ENCODE measurements at places on chromosomes 11 and 22.

DNA sequence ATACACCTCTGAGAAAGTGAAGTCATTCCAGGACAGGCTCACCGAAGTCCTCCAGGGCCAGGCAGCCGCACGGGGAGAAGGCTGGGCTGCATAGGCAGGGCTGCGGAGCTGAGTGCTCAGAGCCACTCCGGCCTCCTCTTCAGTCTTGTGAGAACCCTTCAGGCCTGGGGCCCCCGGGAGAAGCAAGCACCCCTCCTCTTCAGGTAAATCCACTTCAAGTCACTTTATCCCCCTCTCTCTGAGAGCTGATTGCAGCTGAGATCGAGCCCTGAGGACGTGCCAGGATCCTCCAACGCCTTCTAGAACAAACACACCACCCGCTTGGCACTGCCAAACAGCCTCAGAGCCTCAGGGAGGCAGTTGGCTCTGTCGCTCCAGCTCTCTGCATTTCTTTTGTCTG is 1526.3 kb downstream of the BRD1 start:
- DNase-seq = no peak

DNA sequence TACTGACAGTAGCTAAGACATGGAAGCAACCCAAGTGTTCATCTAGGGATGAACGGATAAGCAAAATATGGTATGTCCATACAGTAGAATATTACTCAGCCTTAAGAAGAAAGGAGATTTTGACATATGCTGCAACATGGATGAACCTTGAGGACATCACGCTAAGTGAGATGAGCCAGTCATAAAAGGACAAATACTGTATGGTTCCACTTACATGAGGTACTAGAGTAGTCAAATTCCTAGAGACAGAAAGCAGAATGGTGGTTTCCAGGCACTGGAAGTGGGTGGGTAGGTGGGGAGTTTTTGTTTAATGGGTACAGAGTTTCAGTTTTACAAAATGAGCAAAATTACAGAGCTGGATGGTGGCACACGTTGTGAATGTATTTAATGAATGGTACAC is 18.1 kb downstream of the CHST1 start:
- DNase-seq = no peak

DNA sequence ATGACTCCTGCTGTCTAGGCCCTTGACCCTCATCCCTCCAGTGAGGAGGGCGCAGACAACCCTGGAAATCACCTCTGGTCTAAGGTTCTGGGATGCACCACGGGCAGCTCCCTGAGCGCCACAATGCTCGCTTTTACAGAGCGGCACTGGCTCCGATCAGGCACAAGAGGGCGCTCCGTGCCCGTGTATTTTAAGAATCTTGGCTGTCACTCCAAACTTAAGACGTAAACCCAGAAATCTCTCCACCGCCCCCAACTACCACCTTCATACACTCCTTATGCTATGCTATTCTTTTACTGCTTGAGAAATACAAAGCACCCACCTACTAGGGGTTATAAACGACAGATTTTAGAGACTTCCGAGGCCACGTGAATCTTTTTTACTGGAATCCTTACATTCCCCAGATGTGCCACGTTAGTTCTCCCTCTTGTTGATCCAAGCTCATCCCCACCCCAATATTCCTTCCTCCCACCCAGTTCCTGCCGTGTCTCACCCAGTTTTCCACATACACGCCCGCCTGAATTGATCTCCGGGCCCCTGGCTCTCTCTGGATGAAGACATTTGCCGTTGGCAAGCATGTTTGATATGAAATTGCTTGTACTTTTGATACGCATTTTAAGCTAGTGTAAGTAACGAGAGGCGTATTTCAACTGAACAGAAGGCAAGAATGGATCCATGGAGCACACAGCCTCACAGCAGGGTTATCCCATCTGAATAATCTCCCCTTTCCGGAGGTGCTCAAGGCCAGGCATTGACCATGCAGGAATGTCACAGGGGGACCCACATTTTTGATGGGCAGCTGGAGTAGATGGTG is 453.5 kb downstream of the OPCML start:
- no peak for DNase-seq

DNA sequence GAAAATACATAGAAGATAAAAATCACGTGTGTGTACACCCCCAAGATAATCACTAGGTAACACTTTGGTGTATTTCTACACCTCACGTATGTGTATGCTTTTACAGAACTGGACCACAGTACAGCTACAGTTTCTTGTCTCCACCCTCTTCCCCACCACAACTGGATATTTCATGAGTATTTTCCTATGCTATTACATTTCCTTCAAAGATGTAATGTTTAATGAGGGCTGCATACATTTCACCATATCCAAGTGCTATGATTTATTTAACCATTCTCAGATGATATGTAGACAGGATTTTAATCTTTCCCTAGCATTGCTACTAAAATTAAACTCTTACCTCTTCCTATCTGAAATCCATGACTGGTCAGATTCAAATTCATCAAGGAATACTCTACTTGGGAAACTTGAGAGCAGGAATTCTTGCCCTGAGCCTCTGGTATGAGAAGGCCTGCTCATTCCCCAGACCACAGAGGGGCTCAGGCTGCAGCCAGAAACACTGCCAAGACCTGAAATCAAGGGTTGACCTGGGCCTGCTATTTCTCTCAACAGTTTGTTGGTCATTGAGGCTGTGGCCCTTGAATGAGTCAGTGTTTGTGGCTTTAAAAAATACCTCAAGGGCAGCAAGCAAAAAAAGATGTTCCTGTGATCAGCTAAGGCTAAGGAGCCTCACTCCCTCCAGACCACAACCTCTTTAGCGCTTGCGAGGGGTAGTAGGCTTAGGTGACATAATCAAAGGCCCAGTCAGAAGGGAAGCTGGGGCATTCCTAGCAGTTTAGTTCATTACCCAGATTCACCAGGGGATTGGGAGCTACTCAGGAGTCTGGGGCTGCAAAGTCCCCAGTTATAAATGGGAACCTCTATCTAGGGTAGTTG is 55.5 kb downstream of the ABTB2 start:
- DNase-seq = no peak

DNA sequence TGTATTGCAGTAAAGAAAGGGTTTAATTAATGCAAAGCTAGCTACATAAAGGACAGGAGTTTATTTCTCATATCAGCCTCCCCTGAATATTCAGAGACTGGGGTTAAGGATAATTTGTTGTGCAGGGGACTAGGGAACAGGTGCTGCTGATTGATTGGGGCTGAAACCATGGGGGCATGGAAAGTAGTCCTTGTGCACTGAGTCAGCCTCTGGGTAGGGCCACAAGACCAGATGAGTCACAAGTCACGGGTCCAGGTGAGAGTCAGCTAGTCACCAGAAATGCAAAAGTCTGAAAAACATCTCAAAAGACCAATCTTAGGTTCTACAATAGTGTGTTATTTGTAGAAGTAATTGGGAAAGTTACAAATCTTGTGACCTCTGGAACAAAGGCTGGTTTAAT is 32.9 kb upstream of the SYT13 start:
- DNase-seq = no peak

GRCh38 chr11:60362241-60362640 is 16.1 kb upstream of the MS4A7 start:
- DNase-seq = no peak

GRCh38 chr11:69278091-69278867 is 15.7 kb upstream of the MYEOV start:
- no peak for DNase-seq

- DNase-seq = no peak
Measured at GRCh38 chr11:102807921-102808320, 10.0 kb upstream of the MMP1 start.
